ENCODE measurements at places on chromosomes 13 and 19.

GRCh38 chr13:52711286-52711685 lies 28.3 kb downstream of the CNMD start:
- no peak for DNase-seq

- no peak for DNase-seq
Observed at GRCh38 chr19:35756377-35757230, at the start of gene HSPB6. HSPB6 (minus strand) TSS chr19:35757029; CDS start chr19:35757008, 21 bp downstream.

GRCh38 chr13:33849211-33849610 lies 31.3 kb downstream of the RFC3 start:
- DNase-seq: no peak

DNA sequence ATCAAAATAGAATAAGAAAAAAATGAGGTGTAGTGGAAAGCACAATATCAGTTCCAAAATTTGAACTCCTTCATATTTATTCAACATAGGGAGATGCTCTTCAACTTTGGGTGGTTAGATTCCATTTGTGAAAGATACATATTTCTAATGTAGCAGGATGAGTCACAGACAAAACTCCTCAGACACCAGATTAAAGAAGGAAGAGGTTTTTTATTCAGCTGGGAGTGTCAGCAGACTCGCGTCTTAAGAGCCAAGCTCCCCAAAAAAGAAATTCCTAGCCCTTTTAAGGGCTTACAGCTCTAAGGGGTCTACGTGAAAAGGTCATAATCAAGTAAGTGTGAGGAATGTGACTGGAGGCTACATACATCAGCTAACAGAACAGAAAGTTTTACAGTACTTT lies 6.8 kb upstream of the ZNF765 start:
- no peak for DNase-seq

DNA sequence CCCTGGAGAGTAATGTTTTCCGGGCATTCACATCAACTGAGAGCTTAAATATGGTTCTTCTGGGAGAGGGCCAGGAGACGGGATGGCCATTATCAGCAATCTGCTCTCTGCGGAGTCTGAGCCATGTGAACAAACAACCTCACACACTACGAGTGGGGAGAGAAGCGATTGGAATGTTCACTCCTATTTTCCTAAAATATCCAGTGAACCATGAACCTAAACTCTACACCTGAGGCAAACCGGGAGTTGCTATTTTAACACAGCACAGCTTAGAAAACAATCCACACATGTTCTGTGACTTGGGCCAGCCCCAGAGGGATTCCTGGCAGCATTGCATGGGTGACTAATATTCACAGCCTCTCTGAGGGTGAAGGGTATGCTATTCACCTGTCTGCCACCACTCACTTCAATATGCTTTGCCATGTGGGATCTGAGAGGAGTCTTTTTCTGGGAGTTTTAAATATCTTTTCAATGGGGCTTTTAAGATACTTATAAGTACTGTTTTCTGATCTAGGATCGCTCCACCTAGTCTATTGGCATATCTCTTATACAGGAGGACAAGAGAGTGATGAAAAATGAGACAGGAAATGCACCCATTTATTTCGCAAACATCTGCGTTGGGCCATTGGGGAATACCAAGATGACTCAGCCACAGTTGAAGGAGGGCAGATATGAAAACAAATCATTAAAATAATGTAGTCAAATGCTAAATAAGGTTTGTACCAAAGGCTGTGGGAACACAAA lies 72.6 kb upstream of the SERP2 start:
- no peak for DNase-seq

- no peak for DNase-seq
Observed at GRCh38 chr13:33015791-33016323, 366 bp upstream of the KL start.

- no peak for DNase-seq
Observed at GRCh38 chr19:56504581-56504980, 3.1 kb upstream of the ZNF471 start.

- no peak for DNase-seq
Observed at GRCh38 chr13:29578300-29579085, 17.0 kb downstream of the SLC7A1 start.

DNA sequence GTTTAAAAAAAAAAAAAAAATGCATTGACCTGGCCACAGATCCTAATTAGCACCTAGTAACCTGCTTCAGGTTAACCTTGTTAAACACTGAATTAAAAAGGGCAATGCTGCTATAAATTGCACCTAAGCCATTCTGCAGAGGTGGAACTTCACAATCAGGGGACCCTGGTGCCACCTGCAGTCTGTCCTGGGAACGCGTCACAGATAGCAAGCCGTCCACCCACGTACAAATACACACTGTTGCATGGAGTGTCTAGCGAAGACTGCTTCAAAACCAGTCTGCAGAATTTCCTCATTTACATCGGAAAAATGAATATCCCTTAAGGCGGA lies 169.3 kb downstream of the COL4A1 start:
- DNase-seq: no peak

- DNase-seq: no peak
Observed at GRCh38 chr13:30388406-30389283, 33.6 kb upstream of the UBE2L5 start.

- DNase-seq: no peak
Observed at GRCh38 chr13:64480672-64481071, 2749.5 kb downstream of the PCDH9 start.

DNA sequence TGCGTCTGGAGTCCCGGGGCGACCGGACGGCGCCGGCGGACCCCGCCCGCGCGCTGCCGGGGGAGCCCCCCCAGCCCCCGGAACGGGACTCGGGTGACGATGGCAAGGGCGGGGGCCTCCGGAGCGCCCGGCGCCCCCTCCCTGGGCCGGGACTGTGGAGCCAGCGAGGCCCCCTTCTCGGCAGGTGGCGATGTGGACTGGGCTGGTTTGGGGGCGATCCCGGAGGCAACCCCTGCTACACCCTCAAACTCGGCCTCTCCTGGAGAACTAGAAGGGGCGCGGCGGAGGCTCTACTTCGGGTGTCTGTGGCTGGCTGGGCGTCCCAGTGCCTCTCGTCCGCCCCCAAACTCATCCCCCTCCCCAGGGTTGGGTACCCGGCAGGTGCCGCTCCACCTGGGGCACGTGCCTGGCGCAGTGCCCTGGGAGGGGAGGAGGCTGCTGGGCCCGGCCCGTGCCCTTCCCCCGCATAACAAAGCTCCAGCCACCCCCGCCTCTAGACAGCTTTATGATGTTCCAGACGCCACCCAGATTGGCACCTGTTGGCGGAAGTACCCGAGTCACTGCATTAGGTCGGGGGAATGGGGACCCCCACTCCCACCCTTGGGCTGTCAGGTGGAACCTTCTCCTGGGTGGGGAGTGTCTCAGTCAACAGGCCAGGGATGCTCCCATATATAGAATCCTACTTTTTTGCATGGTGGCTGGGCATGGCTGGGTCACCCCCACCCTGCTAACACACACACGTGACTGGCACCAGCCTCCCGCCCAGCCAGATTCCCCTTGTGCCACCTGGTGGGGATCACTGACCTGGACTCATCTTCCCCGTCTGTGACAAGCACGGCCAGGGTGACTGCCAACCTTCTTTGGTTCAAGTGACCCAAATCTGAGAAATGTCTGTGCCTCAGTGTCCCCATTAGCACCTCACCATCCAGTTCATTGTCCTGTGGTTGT lies 722 bp downstream of the PKN1 start:
- peak; percentile 30 for DNase-seq

GRCh38 chr13:67143544-67144115 lies 86.5 kb downstream of the PCDH9 start:
- no peak for DNase-seq

DNA sequence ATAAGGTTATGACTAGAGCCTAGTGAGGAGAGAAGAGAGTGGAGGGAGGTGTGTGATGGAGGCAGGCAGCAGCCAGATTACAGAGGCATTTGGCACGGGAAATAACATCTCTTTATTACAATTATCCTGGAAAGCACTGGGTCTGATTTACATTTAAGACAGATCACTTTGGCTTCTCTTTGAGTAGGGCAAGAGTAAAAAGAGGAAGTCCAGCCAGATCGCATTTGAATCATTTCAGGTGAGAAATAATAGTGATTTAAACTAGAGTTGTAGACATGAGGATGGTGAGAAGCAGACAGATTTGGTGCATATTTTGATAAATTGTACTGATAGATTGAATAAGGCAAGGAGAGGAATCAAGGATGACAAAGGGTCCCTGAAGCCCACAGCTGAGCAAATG lies 9.6 kb upstream of the SACS start:
- no peak for DNase-seq

DNA sequence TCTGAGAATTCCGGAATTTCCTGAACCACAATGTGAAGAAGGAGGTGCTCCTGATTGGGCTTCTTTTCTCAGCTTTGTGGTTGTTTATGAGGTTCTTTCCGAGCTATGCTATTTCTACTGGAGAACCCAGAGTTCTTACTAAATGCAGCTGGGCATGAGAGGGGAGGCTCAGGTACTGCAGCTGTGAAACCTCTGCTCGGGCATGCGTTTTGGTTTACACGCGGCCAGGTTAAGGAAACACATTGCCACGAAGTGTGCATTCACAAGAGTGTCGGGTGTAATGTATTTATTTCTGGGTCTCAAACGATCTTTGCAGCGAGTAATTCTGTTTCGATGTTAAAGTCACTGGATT lies 661 bp upstream of the MIR17HG start:
- DNase-seq: peak; percentile 7

DNA sequence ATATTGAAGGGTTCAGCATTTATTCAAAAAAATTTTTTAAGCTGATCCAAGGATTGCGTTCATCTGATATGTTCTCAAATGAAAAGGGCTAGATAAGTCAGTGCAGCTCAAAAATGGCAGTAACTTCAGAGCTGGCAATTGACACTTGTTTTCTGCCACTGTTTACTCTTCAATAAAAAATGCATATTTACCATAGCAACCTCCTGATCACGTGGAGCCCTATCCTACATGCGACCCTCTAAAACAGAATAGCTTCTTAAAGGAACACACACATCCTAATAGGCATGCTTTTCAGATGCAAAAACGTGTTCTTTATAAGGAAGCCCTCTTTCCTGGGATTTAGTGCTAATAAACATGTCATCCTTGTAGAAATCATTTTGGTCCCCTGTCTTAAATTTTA lies 150.2 kb downstream of the ZNF536 start:
- no peak for DNase-seq

GRCh38 chr13:45492538-45492937 lies 27.8 kb downstream of the COG3 start:
- DNase-seq: no peak

DNA sequence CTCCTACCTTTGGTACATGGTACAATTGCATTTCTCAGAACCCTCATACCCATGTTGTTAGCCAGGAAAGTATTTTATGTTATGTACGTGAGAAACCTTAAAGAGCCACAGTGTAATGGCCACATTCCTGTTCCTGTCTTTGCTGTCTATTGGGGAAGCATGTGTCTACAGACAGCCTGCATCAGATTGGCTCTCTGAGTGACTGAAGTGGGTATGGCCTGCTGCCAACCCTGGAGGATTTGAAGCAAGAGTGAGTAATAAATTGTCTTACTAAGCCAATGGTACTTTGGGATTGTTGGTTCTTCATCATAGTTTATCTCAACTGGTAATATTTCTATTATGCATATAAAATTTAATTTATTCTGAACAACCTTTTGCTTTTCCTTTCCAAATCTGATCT lies 574.1 kb downstream of the LMO7 start:
- no peak for DNase-seq

GRCh38 chr19:6476155-6476895 lies 5.3 kb downstream of the DENND1C start:
- peak; percentile 50 for DNase-seq

- DNase-seq: no peak
Observed at GRCh38 chr19:54959840-54960239, 6.3 kb upstream of the NLRP2 start.

- no peak for DNase-seq
Observed at GRCh38 chr13:33934343-33934742, 116.4 kb downstream of the RFC3 start.

GRCh38 chr19:30128211-30128610 lies 186.2 kb downstream of the URI1 start:
- no peak for DNase-seq

- DNase-seq: no peak
Observed at GRCh38 chr13:50599046-50599445, 244.4 kb downstream of the DLEU7 start.

- DNase-seq: no peak
Observed at GRCh38 chr13:109862627-109863026, 76.2 kb upstream of the IRS2 start.

DNA sequence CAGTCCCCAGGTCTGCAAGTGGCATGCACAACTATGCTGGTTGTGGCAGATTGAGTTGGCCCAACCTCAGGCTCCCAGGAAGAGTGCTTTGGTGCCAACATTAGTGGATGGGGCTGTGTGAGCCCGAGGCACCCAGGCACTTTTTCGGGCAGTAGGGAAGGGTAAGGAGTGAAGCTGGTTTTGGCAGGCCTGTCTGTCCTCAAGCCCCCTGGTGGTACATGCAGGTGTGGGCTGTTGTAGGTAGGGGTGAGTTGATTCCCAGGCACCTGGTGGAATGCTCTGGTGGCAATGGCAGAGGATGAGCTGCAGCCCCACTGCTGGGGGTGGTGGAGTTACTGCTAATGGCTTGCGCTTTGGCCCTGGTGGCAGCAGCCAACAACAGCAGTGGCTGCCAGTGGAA lies 723.7 kb upstream of the SLITRK1 start:
- no peak for DNase-seq

- no peak for DNase-seq
Observed at GRCh38 chr19:34686455-34686854, 9.0 kb downstream of the ZNF302 start.

GRCh38 chr19:14059093-14059480 lies 2.8 kb downstream of the PALM3 start:
- DNase-seq: no peak

GRCh38 chr13:73303851-73304250 lies 245.0 kb downstream of the KLF5 start:
- DNase-seq: no peak

- DNase-seq: no peak
Observed at GRCh38 chr13:44249431-44249836, 124.2 kb upstream of the SERP2 start.

DNA sequence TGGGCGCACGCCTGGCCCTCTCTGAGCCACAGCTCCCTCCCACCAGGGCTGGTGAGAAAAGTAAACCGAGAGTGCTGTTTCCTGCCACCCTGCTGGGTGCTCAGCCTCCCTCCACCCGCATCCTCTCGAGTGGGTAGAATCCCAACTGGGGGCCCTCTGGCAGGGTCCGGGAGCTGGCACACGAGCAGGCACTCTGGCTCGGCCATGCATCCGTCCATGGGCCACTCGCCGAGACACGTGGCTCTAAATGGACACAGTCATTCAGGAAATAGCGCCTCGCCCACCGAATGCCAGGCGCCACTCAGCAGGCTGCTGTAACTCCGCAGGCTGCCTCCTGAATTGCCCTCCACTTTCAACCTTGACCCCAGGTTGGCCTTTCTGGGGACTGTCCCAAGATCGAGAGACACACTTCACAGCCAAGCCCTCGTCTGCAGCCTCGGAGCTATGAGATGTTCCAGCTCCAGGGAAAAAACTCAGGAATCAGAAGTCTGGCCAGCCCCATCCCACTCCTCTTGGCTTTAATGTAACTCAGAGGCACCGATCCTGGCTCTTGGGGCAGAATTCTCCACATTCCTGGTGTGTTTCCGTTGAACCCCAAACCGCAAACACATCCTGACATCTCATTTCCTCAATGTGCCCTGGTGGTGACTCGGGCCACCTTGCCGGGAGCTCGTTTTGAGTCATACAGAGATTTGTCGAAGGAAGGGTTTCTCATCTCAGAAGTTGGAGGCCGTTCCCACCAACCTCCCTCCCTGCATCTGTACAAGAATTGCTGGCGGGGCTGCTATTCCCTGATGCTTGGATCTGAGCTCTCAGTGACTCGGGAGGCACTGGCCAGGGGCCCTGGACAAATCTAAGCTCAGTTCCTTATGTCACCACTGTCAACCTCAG lies 14.1 kb downstream of the KLF2 start:
- no peak for DNase-seq

GRCh38 chr19:15138427-15138826 lies 31.2 kb downstream of the SYDE1 start:
- no peak for DNase-seq

GRCh38 chr13:39054112-39054511 lies 15.9 kb downstream of the NHLRC3 start:
- DNase-seq: no peak
